Fibroblast of the conjunctiva (primary cell): ENCODE measurements at places on chromosomes 6 and 20.
A peak's percentile ranks its signal among the peaks of the same experiment; 100 is the strongest.

DNA sequence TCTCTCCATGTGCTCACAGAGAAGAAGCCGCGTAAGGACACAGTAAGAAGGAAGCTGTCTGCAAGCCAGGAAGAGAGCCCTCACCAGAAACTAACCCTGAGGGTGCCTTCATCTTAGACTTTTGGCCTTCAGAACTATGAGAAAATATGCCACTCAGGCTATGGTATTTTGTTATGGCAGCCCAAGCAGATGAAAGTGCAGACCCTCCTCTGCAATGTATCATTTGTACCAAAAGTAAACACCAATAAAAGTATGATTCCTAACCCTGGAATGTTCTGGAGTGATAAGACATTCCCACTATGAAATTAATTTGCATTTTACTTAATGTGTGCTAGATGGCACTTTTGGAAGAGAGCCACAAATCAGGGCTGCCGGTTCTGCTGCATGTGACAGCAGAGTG is 594.3 kb downstream of the UTRN start:
- no peak for DNase-seq

- no peak for DNase-seq
Measured at GRCh38 chr6:114162691-114163347, 180.0 kb downstream of the HS3ST5 start.

DNA sequence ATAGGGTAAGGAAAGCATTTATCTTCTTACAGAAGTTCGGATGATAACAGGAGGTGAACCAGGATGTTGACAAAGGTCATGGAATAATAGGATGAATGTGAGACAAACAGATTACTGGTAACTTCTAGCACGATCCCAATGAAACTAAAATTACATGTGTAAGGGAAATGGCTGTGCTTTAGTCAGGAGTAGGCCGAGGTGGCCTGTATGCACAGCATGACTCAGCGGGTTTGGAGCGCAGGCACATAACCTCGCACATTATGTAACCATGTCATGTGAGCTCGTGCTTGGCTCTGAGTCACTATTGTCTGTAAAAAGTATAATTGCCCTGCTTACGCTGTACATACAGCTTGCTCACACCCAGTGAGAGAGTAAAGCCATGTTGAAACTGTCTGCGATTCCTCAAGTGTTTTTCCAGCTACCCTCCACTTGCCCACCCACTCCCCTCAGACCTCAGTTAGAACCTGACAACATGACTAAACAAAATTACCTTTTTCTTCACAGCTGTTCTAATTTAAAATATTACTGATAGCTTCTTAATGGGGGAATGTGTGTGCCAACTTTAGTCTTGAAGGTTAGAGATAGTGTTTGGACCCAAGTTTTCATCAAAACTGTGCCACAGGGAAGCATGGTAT is 8.2 kb downstream of the CYB5R4 start:
- peak; percentile 51 for DNase-seq

DNA sequence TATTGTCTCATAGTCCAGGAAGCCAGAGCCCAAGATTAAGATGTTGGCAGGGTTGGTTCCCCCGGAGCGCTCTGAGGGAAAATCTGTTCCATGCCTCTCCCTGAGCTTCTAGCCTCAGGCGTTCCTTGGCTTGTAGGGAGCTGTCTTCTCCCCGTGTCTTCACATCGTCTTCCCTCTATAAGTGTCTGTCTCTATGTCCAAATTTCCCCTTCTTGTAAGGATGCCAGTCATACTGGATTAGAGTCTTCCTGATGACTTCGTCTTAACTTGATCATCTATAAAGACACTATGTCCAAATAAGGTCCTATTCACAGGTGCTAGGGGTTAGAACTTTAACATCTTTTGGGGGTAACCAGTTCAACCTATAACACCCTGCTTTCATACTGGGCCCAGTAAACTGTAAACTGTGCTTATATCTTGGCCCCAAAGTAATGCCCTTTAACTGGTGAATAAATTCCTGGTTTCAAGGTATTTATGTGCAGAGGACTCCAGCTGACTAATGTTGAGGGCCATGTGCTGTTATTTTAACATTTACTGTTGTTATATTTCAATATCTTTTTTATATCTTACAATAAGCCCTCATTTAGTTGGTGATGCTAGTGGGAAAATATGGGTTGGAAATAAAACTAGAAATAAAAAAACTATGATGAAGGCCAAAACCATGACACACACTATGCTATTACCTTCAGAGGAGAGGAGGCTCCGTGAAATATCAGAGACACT is 101.7 kb upstream of the IYD start:
- no peak for DNase-seq

- no peak for DNase-seq
Measured at GRCh38 chr20:17700637-17701036, 871 bp downstream of the BANF2 start.

- DNase-seq, result peak; percentile 75
Measured at GRCh38 chr6:134517145-134517658, 199.3 kb upstream of the SGK1 start.

DNA sequence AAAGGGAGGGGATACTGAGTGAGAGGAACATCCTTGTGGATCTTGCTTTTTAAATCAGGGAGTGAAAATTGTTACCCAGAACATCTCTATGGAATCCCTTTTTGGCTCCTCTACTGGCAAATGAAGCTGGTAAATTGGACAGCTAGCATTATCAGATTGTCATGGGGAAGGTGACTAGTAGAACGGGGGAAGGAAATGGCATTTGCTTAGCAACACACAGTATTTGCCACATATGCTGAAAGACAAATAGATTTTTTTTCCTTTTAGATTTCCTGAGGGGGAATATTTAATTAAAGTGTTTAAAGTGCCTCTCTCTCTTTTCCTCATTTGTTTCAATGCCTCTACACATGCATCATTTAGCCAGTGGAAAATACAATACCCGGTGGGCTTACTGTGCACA is 573.5 kb downstream of the BCKDHB start:
- no peak for DNase-seq

DNA sequence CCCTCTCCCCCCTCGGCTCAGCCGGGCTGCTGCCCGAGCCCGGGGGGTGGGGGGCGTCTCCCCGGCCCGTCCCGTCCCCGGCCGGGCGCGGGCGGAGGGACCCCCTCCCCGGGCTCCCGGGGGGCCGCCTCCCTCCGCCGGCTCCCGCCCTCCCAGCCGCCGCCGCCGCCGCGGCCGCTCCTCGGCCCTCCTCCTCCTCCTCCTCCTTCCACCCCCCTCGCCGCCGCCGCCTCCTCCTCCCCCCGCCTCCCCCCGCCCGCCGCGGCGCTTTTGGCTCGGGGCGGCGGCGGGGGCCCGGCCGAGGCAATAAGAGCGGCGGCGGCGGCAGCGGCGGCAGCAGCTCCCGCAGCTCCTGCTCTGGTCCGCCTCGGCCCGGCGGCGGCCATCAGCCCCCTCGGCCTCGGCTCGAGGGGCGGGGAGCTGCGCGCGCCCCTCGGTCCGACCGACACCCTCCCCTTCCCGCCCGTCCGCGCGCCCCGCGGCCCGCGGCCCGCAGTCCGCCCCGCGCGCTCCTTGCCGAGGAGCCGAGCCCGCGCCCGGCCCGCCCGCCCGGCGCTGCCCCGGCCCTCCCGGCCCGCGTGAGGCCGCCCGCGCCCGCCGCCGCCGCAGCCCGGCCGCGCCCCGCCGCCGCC is 38.7 kb downstream of the GNAS start:
- DNase-seq, result peak; percentile 47

- no peak for DNase-seq
Measured at GRCh38 chr20:47230811-47231256, 125.7 kb downstream of the ZMYND8 start.

DNA sequence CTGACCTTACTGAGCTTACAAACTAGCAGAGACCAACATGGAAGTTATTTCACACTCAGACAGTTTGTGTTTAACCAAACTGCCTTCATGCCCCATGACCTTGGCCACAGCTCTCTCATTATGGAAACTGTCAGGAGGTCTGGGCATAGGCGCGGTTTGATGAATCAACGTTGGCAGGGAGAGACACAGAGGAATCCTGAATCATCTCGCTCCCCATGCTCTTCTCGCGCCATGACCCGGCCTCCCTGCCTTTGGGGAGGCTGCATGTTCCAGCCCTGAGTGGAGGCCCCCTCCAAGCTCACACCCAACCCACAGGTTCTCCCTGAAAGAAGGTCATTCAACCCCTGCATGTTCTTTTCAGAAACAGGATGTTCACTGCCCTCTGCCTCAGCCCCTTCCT is 15.9 kb upstream of the GDAP1L1 start:
- no peak for DNase-seq

GRCh38 chr20:45088247-45088646 is 12.7 kb downstream of the KCNS1 start:
- DNase-seq, result peak; percentile 88

- DNase-seq, result no peak
Measured at GRCh38 chr20:23233341-23233740, 117.2 kb upstream of the NXT1 start.

DNA sequence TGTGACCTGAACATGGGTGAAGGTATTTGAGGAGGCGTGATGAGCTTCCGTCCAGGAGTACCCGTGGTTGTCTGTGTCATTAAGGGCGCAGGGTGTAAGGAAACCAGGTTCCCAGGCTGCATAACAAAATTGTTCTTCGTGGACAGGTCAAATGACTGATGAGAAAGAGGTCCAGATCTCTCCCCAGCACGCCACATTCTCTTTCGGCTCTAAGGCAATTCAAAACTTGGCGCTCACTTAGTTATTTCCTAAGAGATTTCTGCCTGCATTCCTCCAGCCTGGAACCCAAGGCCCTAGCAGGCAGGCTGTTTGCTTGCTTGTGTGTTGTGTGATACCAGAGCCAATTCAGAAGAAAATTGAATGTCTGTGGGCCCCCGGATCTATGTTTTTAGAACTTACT is 139.9 kb downstream of the AGPAT4 start:
- no peak for DNase-seq

DNA sequence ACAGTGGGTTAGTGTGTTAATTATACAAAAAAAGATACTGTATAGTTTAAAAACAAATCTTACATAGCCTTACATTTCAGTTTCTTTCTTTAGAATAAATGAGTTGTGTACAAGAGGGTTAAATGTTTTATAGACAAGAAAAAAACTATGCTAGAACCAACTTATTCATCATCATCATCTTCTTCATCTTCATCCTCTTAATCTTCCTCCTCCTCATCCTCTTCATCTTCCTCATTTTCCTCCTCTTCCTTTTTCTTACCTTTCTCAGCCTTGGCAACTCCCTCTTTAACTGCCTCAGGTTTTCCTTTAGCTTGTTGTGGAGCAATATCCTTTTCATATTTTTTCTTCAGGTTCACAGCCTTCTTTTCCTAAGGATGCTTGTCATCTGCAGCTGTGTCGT is 53.7 kb downstream of the RPS12 start:
- no peak for DNase-seq

- no peak for DNase-seq
Measured at GRCh38 chr6:44569931-44570385, 182.5 kb downstream of the CDC5L start.

DNA sequence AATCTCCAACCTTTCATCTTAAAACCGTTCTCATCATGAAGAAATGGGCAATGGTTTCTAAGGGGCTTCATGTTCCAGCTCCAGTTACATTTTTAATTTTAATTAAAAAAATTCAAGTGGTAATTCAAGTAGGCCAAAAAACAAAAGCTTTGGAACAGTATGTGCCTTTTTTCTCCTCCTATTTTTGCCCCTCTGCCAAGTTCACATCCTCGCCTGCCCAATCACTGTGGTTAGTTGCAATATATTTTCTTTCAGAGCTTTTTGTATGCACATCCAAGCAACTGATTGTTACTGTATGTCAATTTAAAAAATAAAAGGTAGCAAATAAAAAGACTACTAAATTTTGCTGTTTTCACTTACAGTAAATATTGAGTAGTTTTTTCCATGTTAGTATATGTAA is 99.8 kb upstream of the B3GAT2 start:
- no peak for DNase-seq

DNA sequence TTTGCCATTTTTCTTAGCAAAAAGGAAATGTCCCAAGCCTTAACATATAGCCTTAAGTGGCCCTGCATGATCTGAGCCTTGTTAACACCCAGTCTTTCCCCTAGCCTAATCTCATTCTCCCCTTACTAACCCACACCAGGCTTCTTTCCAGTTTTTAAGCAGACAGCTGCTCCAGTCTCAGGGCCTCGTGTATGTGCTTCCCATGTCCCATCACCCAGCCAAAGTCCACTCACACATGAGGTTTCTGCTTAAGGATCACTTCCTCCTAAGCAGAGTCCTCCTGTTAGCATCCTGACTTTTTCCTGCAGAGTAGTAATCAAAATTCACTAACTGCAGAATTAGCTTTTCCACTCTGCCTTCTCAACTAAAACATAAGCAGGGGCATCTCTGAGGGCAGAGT is 96.1 kb downstream of the SMLR1 start:
- DNase-seq, result no peak

- no peak for DNase-seq
Measured at GRCh38 chr20:58938078-58938477, 43.0 kb upstream of the NELFCD start.

GRCh38 chr6:130674604-130675003 is 152.6 kb upstream of the SMLR1 start:
- DNase-seq, result no peak

GRCh38 chr20:47993035-47993755 is 207.9 kb upstream of the SULF2 start:
- no peak for DNase-seq

GRCh38 chr6:167697316-167697715 is 129.4 kb upstream of the AFDN start:
- DNase-seq, result no peak

- DNase-seq, result no peak
Measured at GRCh38 chr20:37120497-37120896, 24.7 kb upstream of the RBL1 start.

GRCh38 chr20:1555952-1556351 is 1.6 kb downstream of the SIRPD start:
- no peak for DNase-seq

- no peak for DNase-seq
Measured at GRCh38 chr20:60246751-60247150, 288.5 kb downstream of the CDH26 start.

DNA sequence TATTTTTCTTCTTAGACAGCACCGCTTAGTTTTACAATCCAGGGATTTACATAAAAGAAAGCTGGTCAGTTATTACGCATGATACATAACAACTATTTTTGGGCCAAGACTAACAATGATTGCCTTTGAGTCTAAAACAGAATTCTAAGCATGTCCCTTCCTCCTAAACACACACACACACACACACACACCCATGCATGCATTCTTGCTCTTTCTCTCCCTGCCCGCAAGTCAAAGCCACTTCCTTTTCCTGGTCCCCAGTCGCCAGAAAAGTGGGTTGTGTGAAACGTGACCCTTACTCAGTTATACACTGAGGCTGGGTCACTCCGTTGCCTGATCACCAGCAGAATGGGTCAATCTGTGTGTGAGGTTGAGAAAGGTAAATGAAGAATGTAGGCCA is 31.4 kb downstream of the FYN start:
- peak; percentile 51 for DNase-seq

GRCh38 chr6:125780540-125781313 is 10.0 kb upstream of the NCOA7 start:
- DNase-seq, result peak; percentile 91
